Hematopoietic multipotent progenitor cell treated with erythropoietin and hydrocortisone succinate and interleukin-3 and kit ligand, for 17 days (in vitro differentiated cells): ENCODE measurements at places on chromosomes 3 and 15.

- DNase-seq, result no peak
Measured at GRCh38 chr3:127077505-127078064, 94.7 kb downstream of the PLXNA1 start.

GRCh38 chr15:29532296-29532695 is 262.7 kb upstream of the NSMCE3 start:
- DNase-seq, result no peak

DNA sequence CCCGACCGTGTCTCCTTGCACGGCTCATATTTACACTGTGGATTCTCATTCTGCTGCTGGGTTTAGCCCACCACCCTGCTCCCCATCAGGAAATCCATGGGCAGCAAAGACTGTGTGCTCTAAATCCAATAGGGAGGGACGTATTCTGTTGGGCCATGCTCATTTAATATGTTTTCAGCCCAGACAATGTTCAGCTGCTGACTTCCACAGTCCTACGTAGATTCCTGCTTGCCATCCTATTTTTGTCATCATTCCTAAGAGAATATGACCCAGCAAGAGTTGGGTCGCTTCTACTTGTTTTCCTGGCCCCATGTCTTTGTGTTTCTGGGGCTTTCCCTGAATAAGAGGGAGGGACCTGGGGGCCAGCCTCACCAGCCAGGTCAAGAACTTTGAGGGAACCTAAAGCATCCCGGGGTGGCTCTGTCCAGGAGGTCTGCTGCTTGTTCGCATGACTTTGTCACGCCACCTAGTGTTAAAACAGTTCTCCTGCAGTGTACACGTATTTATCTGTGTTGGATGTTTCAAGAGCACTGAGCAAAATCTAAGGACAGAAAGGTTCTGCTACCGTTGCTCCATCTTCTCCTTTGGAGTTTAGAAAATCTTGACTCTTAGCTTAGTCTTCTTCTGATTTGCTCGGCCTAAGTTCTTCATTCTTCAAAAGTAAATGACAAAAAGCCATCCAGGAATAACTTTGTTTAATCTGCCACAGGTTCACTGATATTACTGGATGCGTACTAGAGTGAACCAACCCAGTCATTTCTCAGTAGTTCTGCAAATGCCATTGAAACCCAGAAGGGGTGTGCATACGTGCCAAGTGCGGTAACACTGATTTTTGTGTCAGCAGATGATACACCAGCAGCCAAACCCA is 79.8 kb upstream of the NR2E3 start:
- peak; percentile 8 for DNase-seq

DNA sequence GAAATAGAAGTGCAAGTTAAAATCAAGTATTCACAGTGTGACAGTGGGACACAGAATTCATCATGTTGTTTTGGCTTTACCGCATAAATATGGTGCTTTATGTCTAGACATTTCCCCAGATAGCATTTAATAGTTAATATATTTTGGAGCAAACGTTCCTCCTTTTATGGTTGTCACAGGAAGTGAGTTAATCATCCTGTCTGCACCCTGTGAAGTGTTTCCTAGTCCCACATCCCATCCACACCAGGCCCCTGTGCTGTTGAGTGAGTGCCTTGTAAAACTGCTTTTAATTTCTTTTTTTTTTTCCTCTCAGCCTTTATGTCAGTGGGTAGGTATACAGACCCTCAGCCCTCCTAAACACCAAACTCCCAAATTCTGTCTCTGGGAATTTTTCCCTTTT is 393.7 kb downstream of the FEZF2 start:
- no peak for DNase-seq

- DNase-seq, result no peak
Measured at GRCh38 chr3:172217877-172218276, 178.5 kb downstream of the FNDC3B start.

- DNase-seq, result no peak
Measured at GRCh38 chr15:60044636-60045270, 40.6 kb downstream of the FOXB1 start.
